ENCODE measurements at places on chromosomes 16 and 17. TPM values are rescaled to one million over a fixed set of nuclear protein-coding genes. Genes with fewer than 3 reads are reported as not detected.

- H3K36me3 ChIP-seq, result no peaks in the 10 kb centered on the region
- no peaks in the 10 kb centered on the region for H3K4me1 ChIP-seq
- no peak overlapping the region for H3K4me3 ChIP-seq
- no peaks in the 10 kb centered on the region for H3K27me3 ChIP-seq
Measured at GRCh38 chr16:54510685-54511221, 224.2 kb upstream of the IRX3 start.

GRCh38 chr16:51154271-51155171, 3.5 kb upstream of the SALL1 start:
- H3K4me1 ChIP-seq, result no peaks in the 10 kb centered on the region
- no peak for DNase-seq
- no peak overlapping the region for H3K4me3 ChIP-seq
- no peak overlapping the region for H3K27ac ChIP-seq

Gene NEK8
- total RNA-seq, result 11.5 TPM

Gene VAT1L
- not detected for total RNA-seq

DNA sequence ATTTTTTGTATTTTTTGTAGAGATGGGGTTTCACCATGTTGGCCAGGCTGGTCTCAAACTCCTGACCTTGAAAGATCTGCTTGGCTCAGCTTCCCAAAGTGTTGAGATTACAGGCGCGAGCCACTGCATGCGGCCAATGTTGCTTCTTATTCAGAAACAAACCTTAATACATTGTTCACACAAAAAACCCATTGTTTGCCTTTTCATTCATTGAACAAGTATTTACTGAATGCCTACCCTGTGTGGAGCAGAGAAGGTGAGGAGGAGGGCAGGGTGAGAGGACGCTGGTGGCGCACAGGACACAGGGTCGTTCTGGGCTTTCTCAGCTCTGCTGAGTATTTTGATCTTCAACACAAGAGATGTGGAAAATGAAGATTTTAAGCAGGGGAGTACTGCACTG, 8.0 kb upstream of the KRT23 start:
- H3K4me1 ChIP-seq, result no peaks in the 10 kb centered on the region
- H3K36me3 ChIP-seq, result no peaks in the 10 kb centered on the region
- no peak for DNase-seq

DNA sequence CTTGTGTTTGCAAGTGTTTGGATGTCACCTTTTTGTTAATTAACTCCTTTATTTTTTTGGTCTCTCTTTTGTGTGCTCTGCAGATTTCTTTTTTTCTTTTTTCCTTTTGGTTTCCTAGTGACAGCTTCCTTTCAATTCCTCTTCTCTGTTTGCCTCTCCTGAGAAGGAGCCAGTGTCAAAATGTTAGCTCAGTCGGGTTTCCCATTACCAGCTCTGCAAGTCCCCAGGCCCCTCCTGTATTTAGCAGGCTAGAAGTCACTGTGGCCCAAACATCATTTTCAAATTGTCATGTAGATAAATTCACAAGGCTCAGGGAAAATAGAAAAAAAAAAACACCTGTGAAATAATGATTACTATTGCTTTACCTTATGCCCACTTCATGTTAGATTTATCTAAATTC, 1621.6 kb downstream of the CDH8 start:
- H3K4me1 ChIP-seq, result no peaks in the 10 kb centered on the region
- H3K36me3 ChIP-seq, result no peaks in the 10 kb centered on the region
- H3K27me3 ChIP-seq, result peaks cover 11% of the 10 kb centered on the region
- H3K4me3 ChIP-seq, result no peak overlapping the region
- DNase-seq, result no peak

DNA sequence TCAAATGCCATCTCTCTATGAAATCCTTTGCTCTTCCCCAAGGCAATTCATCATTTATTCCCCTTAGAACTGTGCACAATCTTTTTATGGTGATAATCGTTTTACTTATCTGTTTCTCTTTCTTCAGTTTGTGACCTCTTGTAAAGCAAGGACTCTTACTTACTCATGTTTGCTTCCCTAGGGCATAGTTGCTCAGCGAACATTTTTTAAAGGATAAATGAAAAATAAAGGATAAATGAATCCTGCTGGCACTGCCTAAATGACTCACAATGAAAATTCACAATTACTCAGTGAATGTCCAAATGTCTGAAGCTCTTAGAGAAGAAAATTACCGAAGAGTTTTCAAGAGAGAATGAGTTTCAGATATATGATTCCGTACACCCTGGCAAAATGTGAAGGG, 671.7 kb downstream of the CDH11 start:
- DNase-seq, result no peak
- H3K27ac ChIP-seq, result no peak overlapping the region
- H3K36me3 ChIP-seq, result no peaks in the 10 kb centered on the region
- no peaks in the 10 kb centered on the region for H3K4me1 ChIP-seq
- no peaks in the 10 kb centered on the region for H3K27me3 ChIP-seq

DNA sequence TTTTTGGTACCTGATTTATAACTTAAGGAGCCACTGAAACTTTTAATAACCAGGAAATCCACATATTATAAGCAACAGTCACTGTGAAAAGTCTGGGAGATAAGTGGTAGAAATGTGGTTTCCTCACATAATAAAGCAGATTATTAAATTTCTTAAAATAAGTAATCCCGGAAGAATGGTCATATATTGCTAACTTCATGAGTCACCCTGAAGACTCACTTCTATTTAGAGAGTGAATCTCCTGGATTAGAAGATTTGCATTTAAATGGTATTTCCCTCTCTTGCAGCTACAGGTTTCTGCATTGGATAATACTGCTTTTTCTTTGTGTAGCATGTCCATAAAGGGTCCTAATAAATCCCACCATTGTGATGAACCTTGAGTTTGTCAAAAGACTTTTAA, 1286.8 kb upstream of the CDH8 start:
- no peaks in the 10 kb centered on the region for H3K27me3 ChIP-seq
- H3K4me1 ChIP-seq, result no peaks in the 10 kb centered on the region
- H3K27ac ChIP-seq, result no peak overlapping the region
- H3K36me3 ChIP-seq, result no peaks in the 10 kb centered on the region

DNA sequence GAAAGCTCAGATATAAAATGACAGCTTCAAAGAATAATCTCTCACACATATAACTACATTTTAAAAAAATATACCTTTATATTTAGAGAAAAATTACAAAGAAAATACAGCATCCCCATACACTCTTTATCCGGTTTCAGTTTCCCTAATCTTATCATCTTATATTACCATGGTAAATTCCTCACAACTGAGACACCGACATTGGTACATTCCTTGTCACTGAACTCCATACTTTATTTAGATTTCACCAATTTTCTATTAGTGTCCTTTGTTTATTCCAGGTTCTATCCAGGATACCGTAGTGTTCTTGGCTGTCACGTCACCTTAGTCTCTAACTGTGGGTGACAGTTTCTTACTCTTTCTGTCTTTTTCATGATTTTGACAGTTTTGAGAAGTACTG, 22.0 kb upstream of the ABCA10 start:
- H3K27me3 ChIP-seq, result no peaks in the 10 kb centered on the region
- H3K36me3 ChIP-seq, result no peaks in the 10 kb centered on the region
- no peak overlapping the region for H3K27ac ChIP-seq
- no peak for DNase-seq

All from PC-9 (cell line).